ENCODE measurements at places on chromosomes 4 and X.

DNA sequence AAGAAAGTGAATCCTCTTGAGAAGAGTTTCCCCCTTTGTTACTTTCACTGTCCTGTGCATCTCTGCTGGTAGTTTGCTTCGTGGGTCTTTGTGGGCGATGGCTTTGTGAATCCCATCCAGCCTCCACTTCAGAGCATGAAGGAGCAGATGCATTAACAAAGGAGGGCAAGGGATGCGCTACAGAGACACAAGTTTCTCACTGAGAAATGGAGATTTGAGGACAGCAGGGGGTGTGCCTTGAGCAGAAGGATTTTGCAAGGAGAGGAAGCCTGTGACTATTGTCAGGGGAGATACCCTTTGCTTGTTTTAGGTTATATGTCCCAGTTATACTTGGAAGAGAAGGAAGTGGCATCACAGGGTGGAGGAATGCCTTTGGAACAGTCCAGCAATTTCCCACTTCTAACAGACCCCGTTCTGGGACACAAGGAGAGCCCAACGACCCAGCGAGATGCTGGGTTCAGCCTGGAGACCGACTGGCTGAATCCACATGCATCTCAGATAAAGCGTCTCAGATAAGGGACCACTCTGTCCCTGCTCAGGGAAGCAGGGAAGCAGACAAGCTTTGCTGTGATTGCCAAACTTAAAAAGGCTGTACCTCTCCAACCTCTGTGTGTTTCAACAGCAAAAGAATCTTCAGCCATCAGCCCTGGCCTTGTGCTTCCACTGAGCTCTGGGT lies 314.6 kb upstream of the GATB start:
- no peak for DNase-seq

- no peak for DNase-seq
These were observed 22.6 kb downstream of the RASSF6 start for GRCh38 chr4:73597594-73597993.

DNA sequence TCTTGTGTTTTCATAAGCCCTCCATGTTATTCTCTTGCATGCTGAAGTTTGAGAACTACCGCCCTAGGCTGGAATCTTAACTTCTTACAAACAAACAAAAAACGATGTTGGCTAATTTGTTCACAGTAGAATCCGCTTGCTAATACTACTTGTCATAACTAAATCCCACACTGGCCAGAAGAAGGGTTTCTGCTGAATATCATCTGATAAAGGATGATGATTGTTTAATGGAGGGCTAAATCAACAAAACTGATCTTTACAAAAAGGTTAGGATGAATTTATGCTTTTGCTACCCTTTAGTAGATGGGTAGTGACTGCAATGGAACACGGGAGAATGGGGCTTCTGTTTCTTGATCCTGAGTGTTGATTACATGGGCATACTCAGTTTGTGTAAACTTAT lies 42.3 kb downstream of the SPATA4 start:
- DNase-seq: no peak

DNA sequence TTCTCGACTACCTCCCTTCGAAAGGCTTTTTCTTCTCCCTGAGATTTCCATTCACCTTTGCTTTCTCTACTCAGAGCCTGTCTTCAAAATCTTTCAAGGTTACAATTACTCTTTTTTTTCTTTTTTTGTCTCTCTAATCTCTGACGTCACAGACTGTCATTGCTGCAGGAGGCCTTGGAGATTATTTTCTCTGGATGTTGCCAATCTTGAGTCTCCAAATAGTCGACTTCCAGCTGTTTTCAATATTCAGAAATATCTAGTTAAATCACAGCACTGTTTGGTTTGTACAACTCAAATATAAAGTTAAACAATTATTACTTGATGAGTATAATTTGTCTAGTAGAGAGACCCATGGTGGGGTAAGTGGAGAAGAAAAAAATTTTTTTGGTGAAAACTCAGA lies 359.0 kb upstream of the BOD1L1 start:
- DNase-seq: no peak

DNA sequence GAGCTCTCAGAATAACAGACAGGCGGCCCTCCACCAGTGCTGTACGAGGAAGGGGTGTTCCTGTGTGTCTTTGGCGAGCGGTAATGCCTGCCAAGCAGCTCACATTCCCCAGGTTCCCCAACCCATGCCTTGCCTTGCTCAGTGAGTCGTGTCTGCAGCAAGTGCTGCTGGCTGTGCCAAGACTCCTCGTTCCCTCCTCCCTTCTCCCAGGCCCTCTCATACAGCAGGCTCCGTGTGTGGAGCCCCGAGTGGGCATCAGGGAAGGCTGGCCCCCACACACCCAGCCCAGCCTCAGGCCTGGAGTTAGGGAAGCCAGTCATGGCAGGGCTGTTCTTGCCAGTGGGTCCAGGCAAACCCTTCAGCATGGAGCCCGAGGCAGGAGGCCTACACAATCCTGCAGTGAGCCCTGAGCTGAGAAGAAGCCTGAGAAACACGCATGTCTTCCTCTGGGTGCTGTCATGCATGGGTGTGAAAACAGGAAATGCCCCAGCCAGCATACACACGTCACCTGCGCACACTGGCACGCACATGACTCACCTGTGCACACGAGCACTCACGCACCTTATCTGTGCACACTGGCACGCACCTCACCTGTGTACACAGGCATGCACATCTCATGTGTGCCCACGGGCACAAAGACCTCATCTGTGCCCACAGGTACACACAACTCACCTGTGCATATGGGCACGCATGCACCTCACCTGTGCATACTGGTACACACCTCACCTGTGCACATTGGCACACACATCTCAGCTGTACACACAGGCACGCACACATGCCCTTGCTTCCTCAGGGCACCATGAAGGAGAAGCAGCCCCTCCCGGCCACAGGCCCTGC lies 238.7 kb downstream of the DHRSX start:
- no peak for DNase-seq

- no peak for DNase-seq
These were observed 88.7 kb upstream of the PLAC1 start for GRCh38 chrX:134747006-134747405.

GRCh38 chr4:138510053-138510452 lies 267.9 kb upstream of the SLC7A11 start:
- no peak for DNase-seq

DNA sequence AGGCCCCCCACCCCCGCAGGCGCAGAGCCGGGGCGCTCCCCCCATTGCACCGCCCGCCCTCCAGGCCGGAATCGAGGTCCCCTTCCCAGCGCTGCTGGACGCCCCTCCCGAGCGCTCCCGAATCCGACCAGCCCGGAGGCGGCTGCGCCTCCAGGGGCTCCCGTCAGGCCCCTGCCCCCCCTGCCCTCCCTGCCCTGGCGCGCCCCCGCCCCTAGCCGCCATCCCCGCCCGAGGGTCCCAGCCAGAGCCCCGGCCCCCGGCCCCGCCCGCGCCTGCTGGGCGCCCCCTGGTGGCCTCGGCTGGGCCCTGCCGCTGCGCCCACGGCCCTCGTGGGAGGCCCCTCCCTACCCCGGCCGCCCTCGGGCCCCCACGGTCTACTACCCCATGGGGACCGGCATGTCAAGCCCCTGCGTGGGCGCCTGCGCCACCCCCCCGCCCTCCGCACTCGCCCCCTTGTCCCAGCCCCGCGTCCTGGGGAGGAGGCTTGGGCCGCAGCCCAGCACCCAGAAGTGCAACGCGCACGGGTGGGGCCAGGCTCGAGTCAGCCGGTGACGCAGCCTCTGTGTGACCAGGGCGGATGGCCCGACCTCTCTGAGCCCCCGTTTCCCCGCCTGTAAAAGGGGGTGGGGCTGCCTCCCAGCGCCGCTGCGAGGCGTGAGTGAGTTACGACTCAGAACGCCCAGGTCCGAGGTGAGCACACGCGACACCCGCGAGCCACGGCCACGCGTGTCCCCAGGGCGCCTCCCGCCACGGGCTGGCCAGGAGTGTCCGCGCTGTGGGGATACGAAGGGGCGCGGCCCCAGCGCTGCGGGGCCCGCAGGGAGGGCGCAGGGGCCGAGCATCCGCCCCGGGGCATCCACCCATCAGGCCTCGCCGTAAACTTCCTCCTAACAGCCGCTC lies 104.9 kb downstream of the FAM53A start:
- peak; percentile 49 for DNase-seq

GRCh38 chrX:66731398-66731797 lies 92.5 kb upstream of the EDA2R start:
- no peak for DNase-seq

All from stimulated activated CD8-positive, alpha-beta memory T cell treated with anti-CD3 and anti-CD28 coated beads, Interleukin-7, amount 100 ng/mL, for 1 hour (primary cell).